A549 treated with RU486 at 1 μM for 4 hours (cell line): ENCODE measurements at places on chromosomes 6 and 20. TPM values are rescaled to one million over a fixed set of nuclear protein-coding genes. Genes with fewer than 3 reads are reported as not detected.

PTGIS gene
- total RNA-seq, result 0.07 TPM in 2 of 5 replicates, not detected in the others

RHAG gene
- 0.09 to 0.10 TPM in 2 of 5 replicates, not detected in the others for total RNA-seq

RIPK1 gene
- 12.1 to 15.3 TPM (median 12.7 TPM) in 5 replicates for total RNA-seq

HLA-F gene
- total RNA-seq, result 3.5 to 5.1 TPM (median 4.4 TPM) in 5 replicates

RBM24 gene
- 10.4 to 13.7 TPM (median 12.7 TPM) in 5 replicates for total RNA-seq

SEC63 gene
- total RNA-seq, result 19.4 to 24.7 TPM (median 20.5 TPM) in 5 replicates

FRK gene
- total RNA-seq, result 0.71 to 1.7 TPM (median 1.5 TPM) in 5 replicates

MARCKS gene
- total RNA-seq, result 10.6 to 33.9 TPM (median 30.4 TPM) in 5 replicates

SLC44A4 gene
- total RNA-seq, result 0.07 to 0.30 TPM in 2 of 5 replicates, not detected in the others

UNC93A gene
- total RNA-seq, result not detected in 5 replicates

LBP gene
- 0.98 to 1.4 TPM (median 1.1 TPM) in 5 replicates for total RNA-seq

SLC35F1 gene
- total RNA-seq, result 0.02 TPM in 1 of 5 replicates, not detected in the others

KCNB1 gene
- total RNA-seq, result 0.16 to 0.51 TPM (median 0.23 TPM) in 5 replicates

SYCP2L gene
- 1.4 to 2.6 TPM (median 1.6 TPM) in 5 replicates for total RNA-seq

MAPK13 gene
- total RNA-seq, result 0.96 to 1.6 TPM (median 1.3 TPM) in 5 replicates

STMND1 gene
- total RNA-seq, result not detected in 5 replicates

GNAS-AS1 gene
- not detected in 5 replicates for total RNA-seq

CDKN1A gene
- total RNA-seq, result 178 to 255 TPM (median 220 TPM) in 5 replicates

KHDRBS2 gene
- total RNA-seq, result not detected in 5 replicates

MACROD2 gene
- total RNA-seq, result 0.53 to 1.2 TPM (median 0.73 TPM) in 5 replicates

HIVEP1 gene
- total RNA-seq, result 10.7 to 12.9 TPM (median 12.3 TPM) in 5 replicates

PKHD1 gene
- total RNA-seq, result not detected in 5 replicates

TMC2 gene
- not detected in 5 replicates for total RNA-seq
